CD4-positive, alpha-beta T cell treated with Interleukin-1 beta for 1 hour (primary cell): ENCODE measurements at places on chromosomes 2 and 18.

- DNase-seq = no peak
Measured at GRCh38 chr2:75602724-75603342, 42.1 kb upstream of the EVA1A start.

GRCh38 chr2:134792186-134792585, 46.2 kb upstream of the ACMSD start:
- DNase-seq = no peak

GRCh38 chr2:85584857-85585780, 888 bp downstream of the VAMP5 start:
- DNase-seq = no peak

- no peak for DNase-seq
Measured at GRCh38 chr2:130762910-130763385, 7.6 kb downstream of the AMER3 start.

DNA sequence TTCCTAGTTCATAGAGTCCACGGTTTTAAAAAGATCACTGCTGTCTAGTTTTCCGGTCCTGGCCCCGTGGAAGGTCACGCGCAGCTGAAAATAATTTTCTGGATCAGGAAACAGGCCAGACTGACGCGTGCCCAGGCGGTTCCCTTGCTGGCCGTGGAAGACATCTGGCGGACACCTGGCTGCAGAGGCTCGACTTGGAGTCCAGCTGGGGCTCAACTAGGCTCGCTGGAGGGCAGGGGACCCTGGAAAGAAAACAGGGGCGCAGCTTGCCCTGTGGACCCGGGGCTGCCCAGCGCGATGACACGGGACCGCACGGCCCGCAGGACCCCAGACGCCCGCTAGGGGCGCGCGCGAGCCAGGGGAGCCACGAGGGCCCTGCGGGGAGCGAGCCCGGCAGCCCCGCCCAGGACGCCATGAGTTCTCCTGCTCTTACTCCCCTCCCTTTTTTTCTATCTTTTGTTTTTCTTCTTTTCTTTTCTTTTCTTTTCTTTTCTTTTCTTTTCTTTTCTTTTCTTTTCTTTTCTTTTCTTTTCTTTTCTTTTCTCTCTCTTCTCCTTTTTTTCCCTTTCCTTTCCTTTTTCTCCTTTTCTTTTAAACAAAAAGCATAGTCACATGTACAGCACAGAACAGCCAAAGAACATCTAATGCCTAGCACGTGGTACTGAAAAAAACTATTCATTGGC, 43.2 kb upstream of the UBE2F start:
- peak; percentile 78 for DNase-seq

GRCh38 chr18:24200494-24201290, 61.8 kb downstream of the CABYR start:
- DNase-seq = no peak

- peak; percentile 28 for DNase-seq
Measured at GRCh38 chr18:59917422-59917821, 17.6 kb downstream of the PMAIP1 start.
